ENCODE measurements at places on chromosomes 2 and 18. TPM values are rescaled to one million over a fixed set of nuclear protein-coding genes. Genes with fewer than 3 reads are reported as not detected.

LRATD1 gene
- total RNA-seq, result 8.9 TPM

ACMSD gene
- not detected for total RNA-seq

MATN3 gene
- total RNA-seq, result 6.4 TPM

BOLL gene
- not detected for total RNA-seq

ASAP2 gene
- total RNA-seq, result 20.9 TPM

TLX2 gene
- total RNA-seq, result 0.26 TPM

All from upper lobe of left lung (tissue), 6 donors.